ENCODE measurements at places on chromosomes 5 and 9. TPM values are rescaled to one million over a fixed set of nuclear protein-coding genes. Genes with fewer than 3 reads are reported as not detected.

- H3K4me1 ChIP-seq, result no peaks in the 10 kb centered on the region
- DNase-seq, result no peak
- H3K27ac ChIP-seq, result no peak overlapping the region
Observed at GRCh38 chr5:172815631-172816030, 18.4 kb upstream of the ERGIC1 start.

GRCh38 chr9:69168709-69169217, 5.3 kb upstream of the TJP2 start:
- peaks cover 11% of the 10 kb centered on the region for H3K4me1 ChIP-seq
- H3K4me3 ChIP-seq, result peak overlapping the region; percentile 14
- no peaks in the 10 kb centered on the region for H3K27me3 ChIP-seq
- DNase-seq, result peak; percentile 52
- H3K27ac ChIP-seq, result no peak overlapping the region

GRCh38 chr9:131621551-131622358, 76.4 kb downstream of the PRRT1B start:
- peaks cover 37% of the 10 kb centered on the region for H3K4me1 ChIP-seq
- peak overlapping the region; percentile 65 for H3K27ac ChIP-seq
- peak overlapping the region; percentile 18 for H3K4me3 ChIP-seq
- peaks cover 4% of the 10 kb centered on the region for H3K36me3 ChIP-seq
- H3K27me3 ChIP-seq, result no peaks in the 10 kb centered on the region

- H3K4me1 ChIP-seq, result peaks cover 9% of the 10 kb centered on the region
- H3K4me3 ChIP-seq, result peak overlapping the region; percentile 70
- H3K27me3 ChIP-seq, result no peaks in the 10 kb centered on the region
- no peaks in the 10 kb centered on the region for H3K36me3 ChIP-seq
Observed at GRCh38 chr9:128771094-128771721, 519 bp downstream of the ZER1 start.

DNA sequence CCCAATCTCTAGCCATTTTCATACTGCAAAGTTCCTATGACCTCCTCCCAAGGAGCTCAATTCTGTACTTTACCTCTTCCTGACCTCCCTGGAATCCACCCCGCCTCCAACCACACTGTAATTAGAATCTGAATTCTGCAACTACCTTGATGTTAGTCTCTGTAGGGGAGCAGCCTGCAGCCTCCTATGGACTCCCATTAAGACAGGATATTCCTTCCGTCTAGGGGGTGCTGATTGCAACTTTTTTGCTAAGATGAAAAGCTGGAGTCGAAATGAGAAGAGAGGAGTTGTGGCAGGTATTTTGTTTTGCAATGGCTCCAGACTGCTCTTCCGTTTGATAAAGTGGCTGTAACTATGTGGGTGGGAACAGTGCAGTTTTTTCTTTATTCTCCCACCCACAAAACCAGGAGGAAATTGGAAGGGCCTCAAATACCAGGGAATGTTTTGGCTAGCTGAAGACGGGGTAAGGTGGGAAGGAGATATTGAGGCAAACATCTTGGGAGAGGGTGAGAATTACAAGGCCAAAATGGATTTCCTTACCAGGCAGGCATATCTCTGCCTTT, 23.8 kb downstream of the ANXA2R start:
- H3K4me1 ChIP-seq, result peaks cover 29% of the 10 kb centered on the region
- no peak overlapping the region for H3K4me3 ChIP-seq
- H3K27me3 ChIP-seq, result no peaks in the 10 kb centered on the region
- H3K27ac ChIP-seq, result peak overlapping the region; percentile 96
- DNase-seq, result no peak

GRCh38 chr5:122182491-122182921, 53.2 kb downstream of the ZNF474 start:
- H3K27me3 ChIP-seq, result no peaks in the 10 kb centered on the region
- H3K4me3 ChIP-seq, result no peak overlapping the region
- no peaks in the 10 kb centered on the region for H3K4me1 ChIP-seq
- no peak overlapping the region for H3K27ac ChIP-seq
- H3K36me3 ChIP-seq, result no peaks in the 10 kb centered on the region

- peak overlapping the region; percentile 93 for H3K27ac ChIP-seq
- no peak for DNase-seq
- H3K36me3 ChIP-seq, result no peaks in the 10 kb centered on the region
- H3K27me3 ChIP-seq, result no peaks in the 10 kb centered on the region
- H3K4me3 ChIP-seq, result peak overlapping the region; percentile 77
Observed at GRCh38 chr9:130040984-130041647, 1.9 kb downstream of the FNBP1 start.

- no peak for DNase-seq
- H3K27me3 ChIP-seq, result no peaks in the 10 kb centered on the region
- H3K4me1 ChIP-seq, result no peaks in the 10 kb centered on the region
- no peaks in the 10 kb centered on the region for H3K36me3 ChIP-seq
- no peak overlapping the region for H3K27ac ChIP-seq
Observed at GRCh38 chr9:70835323-70835722, 286.1 kb downstream of the TRPM3 start.

CHSY3 gene
- total RNA-seq, result not detected

BHMT2 gene
- total RNA-seq, result not detected

IFNA6 gene
- total RNA-seq, result not detected

SLC4A9 gene
- not detected for total RNA-seq

KCNV2 gene
- total RNA-seq, result not detected

OLFM1 gene
- not detected for total RNA-seq
